ENCODE measurements at places on chromosomes 6 and 20.

GRCh38 chr6:142870787-142871415 lies 74.1 kb downstream of the HIVEP2 start:
- DNase-seq: no peak

- no peak for DNase-seq
Observed at GRCh38 chr6:34979218-34979617, 90.2 kb downstream of the ANKS1A start.

DNA sequence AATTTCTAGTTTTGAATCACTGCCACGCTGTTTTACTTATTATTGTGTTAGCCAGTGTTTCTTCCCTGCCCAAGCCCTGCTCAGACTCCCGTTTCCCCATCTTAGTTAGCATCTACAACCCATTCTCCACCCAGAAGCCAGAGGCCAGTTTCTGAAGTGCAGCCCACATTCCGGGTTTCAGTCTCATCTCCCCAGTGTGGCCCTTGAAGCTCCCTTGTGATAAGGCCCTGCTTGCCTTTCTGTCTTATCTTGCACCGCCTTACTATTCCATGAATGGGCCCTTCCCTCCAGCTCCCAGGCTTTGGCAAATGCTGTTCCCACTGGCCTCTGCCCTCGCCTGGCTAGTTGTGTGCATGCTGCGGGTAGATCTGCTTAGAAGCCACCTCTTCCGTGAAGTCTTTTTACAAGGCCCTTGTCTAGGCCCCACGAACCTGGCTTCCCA lies 41.1 kb downstream of the TOX2 start:
- no peak for DNase-seq

DNA sequence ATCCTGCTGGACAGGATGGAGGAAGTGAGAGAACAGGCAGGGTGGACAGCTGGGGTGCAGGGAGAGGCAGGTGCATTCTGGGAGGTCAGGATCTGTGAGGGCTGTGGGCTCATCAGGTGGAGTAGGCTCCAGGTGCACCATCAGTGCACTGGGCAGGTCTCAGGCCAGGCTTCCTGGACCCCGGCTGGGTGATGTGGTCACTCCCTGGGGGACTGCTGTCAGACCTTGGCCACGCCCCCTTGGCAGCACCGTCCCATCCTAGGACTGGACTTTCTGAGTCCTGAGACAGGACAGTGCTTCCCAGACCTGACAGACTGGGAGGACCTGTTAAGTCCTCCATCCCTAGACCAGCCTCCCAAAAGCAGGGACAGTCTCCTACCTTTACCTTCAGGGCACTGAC lies 626.7 kb upstream of the DEFB115 start:
- DNase-seq: no peak

GRCh38 chr20:35845561-35845960 lies 73.7 kb downstream of the PHF20 start:
- no peak for DNase-seq

DNA sequence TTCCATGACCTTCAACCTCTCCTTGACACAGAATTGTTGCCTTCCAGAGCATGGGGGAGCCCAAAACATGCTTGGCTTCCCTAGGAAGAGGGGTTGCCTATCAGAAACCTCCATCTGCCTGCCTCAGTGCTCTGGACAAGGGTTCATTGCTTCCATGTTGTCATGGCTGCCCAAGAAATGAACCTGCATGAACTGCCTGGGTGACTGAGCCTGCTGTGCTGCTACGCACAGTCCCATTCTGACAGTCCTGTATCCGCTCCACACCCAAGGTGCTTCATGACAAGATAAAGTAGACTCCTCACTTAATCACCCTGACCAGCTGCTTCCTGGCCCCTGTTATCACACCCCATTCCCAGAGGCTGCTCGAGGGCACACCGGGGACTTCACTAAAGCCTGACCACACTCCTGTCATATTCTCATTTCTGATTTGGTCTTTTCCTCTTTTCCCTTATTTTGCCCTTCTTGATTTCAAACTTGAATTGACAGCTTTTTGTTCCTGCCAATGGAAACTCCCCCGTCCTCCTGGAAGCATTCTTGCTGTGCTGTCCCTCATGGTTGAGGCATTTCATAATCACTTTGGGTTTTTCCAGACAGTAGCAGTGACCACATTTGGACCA lies 31.9 kb downstream of the GMPR start:
- DNase-seq: no peak

DNA sequence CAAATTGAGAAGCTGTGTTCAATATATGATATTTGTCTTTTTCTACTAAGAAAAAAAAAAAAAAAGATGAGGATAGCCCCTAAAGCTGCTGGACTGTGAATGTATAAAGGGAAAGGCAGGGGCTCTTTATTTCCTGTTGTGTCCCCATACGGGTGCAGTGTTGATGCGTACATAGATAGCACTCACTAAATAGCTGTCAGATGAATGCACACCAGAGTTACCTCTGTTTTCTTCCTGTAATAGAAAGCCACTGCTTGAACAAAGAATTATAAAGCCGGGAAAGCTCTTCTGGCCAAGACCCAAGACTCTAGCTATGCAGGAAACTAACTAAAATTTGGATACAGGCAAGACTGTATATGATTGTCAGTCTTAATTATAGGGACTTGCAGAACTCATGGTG lies 260.0 kb downstream of the FARS2 start:
- no peak for DNase-seq

GRCh38 chr6:111411978-111412566 lies 70.9 kb downstream of the REV3L start:
- no peak for DNase-seq

DNA sequence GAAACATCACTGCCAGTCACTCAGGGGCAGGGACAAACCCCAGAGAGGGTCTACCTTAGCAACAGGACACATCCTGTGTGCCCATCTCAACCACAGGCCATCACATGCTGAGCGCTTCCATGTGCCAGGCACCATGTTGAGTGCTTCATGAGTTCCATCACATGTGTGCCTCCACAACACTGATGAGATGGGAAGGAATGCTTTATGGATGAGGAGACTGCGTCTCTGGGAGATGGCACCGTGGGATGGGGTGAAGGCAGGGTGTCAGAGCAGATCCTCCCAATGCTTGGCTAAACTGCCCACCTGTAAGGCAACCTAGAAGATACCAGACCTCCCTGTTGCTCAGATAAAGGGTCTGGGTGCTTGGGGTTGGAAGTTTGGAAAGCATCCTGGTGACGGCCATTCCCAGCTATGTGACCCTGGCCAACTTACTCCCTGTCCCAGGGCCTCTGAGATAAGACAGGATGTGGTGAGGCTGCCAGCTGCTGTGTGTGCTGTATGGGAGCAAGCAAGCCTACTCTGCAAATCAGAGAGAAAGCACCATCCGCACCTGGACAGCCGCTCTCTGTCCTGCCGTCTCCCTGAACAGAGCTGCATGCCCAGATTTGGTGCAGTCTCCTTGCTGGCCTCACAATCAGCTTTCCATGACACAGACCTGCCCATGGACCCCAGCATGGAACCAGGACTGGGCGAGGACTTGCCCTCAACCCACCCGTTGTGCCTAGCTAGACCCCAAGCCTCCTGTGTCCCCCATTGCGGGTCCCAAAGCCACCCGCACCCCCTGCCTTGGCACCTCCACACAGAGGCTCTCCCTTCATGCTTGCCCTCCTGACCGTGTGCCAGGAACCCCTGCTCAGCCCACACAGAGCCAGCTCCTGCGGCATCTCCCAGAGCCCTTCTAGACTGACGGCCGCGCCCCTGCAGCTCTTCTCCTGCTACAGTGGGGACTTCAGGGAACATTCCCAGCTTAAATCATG lies 143.7 kb downstream of the SYNDIG1 start:
- no peak for DNase-seq

- no peak for DNase-seq
Observed at GRCh38 chr6:92723390-92723931, 695.9 kb downstream of the EPHA7 start.

- DNase-seq: no peak
Observed at GRCh38 chr6:56516003-56516402, 126.7 kb downstream of the DST start.

- no peak for DNase-seq
Observed at GRCh38 chr20:47031004-47031403, 136.4 kb downstream of the EYA2 start.

DNA sequence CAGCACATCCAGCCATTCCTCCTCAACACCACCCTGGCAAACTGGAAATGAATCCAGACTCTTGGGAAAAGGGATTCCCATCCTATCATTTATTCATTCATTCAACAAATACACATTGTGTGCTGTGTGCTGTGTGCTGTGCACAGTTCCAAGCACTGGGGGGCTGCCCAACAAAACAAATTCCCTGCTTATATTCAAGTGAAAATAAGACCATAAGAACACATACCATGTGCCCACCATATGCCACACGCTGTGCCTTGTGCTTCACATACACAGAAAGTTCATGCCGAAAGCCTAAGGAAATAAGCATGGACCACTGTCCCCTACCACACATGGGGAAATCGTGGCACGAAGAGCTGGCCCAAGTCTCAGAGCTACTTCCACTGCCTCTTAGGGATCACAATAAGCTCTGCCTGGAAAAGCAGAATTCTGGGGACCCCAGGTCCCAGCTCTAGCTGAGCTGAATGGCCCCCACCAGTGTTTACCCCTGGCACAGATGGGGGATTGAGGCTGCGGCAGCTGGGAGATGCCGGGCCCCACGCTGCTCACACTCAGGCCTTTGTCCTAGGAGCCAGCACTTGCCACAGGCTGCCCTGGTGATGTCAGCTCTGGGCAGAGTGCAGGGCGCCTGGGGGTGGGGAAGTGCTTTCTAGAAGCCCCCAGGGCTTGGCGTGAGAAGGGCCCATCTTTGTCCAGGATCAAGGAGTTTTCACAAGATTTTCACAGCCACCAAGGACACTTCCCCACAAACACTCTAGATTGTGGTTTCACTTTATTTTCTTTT lies 99.6 kb downstream of the PREX1 start:
- DNase-seq: no peak

GRCh38 chr6:40854592-40854991 lies 184.4 kb downstream of the UNC5CL start:
- DNase-seq: no peak

Data from stimulated activated CD8-positive, alpha-beta memory T cell treated with anti-CD3 and anti-CD28 coated beads, Interleukin-4, amount 100 ng/mL, for 4 hours (primary cell).